Ovary (tissue), 10 donors: ENCODE measurements at places on chromosomes 6 and 20. TPM values are rescaled to one million over a fixed set of nuclear protein-coding genes. Genes with fewer than 3 reads are reported as not detected.

MYB gene
- total RNA-seq = 0.12 TPM

PRRT1 gene
- 2.4 TPM for total RNA-seq

GRCh38 chr6:109687271-109687761 lies 3.7 kb downstream of the AK9 start:
- H3K27me3 ChIP-seq = no peaks in the 10 kb centered on the region
- H3K36me3 ChIP-seq = no peaks in the 10 kb centered on the region
- no peak for DNase-seq
- H3K4me3 ChIP-seq = no peak overlapping the region
- no peak overlapping the region for H3K27ac ChIP-seq
- H3K4me1 ChIP-seq = no peaks in the 10 kb centered on the region

DNA sequence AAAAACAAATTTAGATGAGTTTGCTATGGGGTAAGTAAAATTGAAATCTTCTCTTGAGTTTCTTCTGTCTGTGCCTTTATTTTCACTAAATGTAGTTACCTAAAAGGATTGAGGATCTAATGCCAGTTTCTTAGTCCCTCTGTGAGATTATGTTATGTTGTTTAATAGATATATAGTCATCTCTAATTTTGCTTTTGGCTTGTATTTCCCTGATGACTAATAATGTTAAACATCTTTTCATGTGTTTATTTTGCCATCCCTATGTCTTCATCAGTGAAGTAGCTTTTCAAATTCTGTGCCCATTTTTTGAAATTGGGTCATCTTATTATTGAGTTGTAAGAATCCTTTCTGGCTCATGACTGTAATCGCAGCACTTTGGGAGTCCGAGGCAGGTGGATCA lies 13.7 kb downstream of the QRSL1 start:
- H3K4me1 ChIP-seq = no peaks in the 10 kb centered on the region
- no peaks in the 10 kb centered on the region for H3K36me3 ChIP-seq
- H3K27me3 ChIP-seq = no peaks in the 10 kb centered on the region
- H3K27ac ChIP-seq = no peak overlapping the region
- H3K4me3 ChIP-seq = no peak overlapping the region
- no peak for DNase-seq

DNA sequence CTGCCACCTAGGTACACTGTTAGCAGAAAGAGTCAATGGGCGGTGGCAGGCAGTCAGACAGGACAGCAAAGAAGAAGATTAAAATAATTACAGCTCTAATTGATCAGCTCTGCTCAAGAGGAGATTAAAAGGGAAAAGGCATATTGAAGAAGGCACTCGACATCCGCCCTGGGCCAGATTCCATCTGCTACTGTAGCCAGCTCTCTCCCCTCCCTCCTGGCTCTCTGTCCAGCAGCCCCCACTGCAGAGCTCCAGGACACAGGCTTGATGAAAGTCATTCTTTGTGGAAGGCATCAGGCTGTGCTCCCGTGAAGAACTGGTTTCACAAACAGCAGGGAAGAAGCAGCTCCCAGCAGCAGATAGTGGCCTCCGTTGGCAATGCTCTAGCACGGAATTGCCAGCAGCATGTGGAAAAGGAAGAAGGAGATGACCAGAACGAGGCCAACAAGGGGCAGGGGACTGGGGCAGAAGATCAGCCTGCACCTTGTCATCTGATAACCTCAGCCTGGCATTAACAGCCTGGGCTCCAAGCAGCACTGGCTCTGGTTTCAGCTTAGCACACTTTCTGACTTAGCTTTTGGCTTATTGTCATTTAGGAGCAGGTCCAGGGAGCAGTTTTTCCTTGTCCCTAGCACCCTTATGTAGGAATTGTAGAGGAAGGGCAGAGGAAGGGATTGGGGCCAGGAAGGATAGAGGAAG lies 465.9 kb downstream of the KIF16B start:
- no peak overlapping the region for H3K27ac ChIP-seq
- no peaks in the 10 kb centered on the region for H3K27me3 ChIP-seq
- DNase-seq = no peak
- no peaks in the 10 kb centered on the region for H3K36me3 ChIP-seq
- H3K4me1 ChIP-seq = peaks cover 1% of the 10 kb centered on the region

- DNase-seq = no peak
- no peaks in the 10 kb centered on the region for H3K36me3 ChIP-seq
- H3K27me3 ChIP-seq = no peaks in the 10 kb centered on the region
- H3K4me3 ChIP-seq = no peak overlapping the region
- H3K27ac ChIP-seq = no peak overlapping the region
Measured at GRCh38 chr6:135675862-135676261, 175.6 kb upstream of the PDE7B start.

DNA sequence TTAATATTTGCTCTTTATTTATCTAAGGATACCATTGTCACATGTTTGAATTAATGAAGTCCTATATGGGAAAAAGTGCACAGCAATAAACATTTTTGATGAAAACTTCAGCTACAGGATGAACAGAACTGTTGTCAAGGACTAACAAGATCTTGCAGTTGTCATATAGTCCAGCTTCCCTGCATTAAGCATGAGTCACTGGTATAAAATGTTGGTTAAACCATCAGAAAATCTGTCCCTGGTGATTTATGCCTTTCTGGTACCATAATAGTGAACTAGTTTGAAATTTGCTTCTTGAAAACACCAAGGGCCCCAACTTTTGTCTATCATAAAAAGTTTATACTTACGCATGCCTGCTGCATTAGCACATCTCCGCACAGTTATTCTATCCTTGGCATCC lies 60.4 kb upstream of the RSPO3 start:
- no peak overlapping the region for H3K4me3 ChIP-seq
- H3K4me1 ChIP-seq = no peaks in the 10 kb centered on the region
- no peak for DNase-seq
- H3K27me3 ChIP-seq = no peaks in the 10 kb centered on the region
- no peak overlapping the region for H3K27ac ChIP-seq

GRCh38 chr20:45445805-45446562 lies 23.6 kb upstream of the WFDC2 start:
- no peak for DNase-seq
- H3K27me3 ChIP-seq = no peaks in the 10 kb centered on the region
- H3K36me3 ChIP-seq = no peaks in the 10 kb centered on the region
- no peaks in the 10 kb centered on the region for H3K4me1 ChIP-seq
- no peak overlapping the region for H3K27ac ChIP-seq

DNA sequence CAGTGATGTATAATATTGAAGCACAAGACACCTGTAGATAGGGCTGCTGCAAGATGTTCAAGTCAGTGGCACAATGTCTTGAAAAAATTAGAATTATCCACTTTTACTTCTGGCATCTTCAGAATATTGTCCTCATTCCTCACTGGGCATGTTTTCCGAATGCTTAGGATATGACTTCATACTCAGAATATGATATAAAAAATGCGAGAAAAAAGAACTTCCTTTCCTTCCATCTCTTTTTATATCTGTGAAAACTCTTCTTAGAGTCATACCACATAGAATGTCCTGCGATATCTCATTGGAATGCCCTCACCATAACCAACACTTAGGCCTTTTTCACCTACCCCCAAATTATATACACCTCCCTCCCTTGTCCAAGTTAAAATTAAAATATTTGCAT lies 4.6 kb downstream of the MAS1L start:
- H3K27ac ChIP-seq = no peak overlapping the region
- no peaks in the 10 kb centered on the region for H3K36me3 ChIP-seq
- DNase-seq = no peak
- no peak overlapping the region for H3K4me3 ChIP-seq
- no peaks in the 10 kb centered on the region for H3K4me1 ChIP-seq

GRCh38 chr6:80454197-80454596 lies 347.7 kb downstream of the BCKDHB start:
- no peak overlapping the region for H3K27ac ChIP-seq
- DNase-seq = no peak
- H3K27me3 ChIP-seq = no peaks in the 10 kb centered on the region
- no peaks in the 10 kb centered on the region for H3K36me3 ChIP-seq

- no peak overlapping the region for H3K4me3 ChIP-seq
- no peak for DNase-seq
- no peaks in the 10 kb centered on the region for H3K4me1 ChIP-seq
- H3K36me3 ChIP-seq = no peaks in the 10 kb centered on the region
- H3K27me3 ChIP-seq = no peaks in the 10 kb centered on the region
Measured at GRCh38 chr6:63346217-63346835, 26.5 kb upstream of the LGSN start.

GRCh38 chr6:76612954-76613353 lies 540.5 kb upstream of the IMPG1 start:
- H3K4me3 ChIP-seq = no peak overlapping the region
- no peaks in the 10 kb centered on the region for H3K4me1 ChIP-seq
- H3K27me3 ChIP-seq = no peaks in the 10 kb centered on the region
- no peak for DNase-seq
- H3K36me3 ChIP-seq = no peaks in the 10 kb centered on the region
- H3K27ac ChIP-seq = no peak overlapping the region

GRCh38 chr6:34383656-34384320 lies 8.7 kb downstream of the NUDT3 start:
- peak overlapping the region; percentile 82 for H3K27ac ChIP-seq
- H3K27me3 ChIP-seq = no peaks in the 10 kb centered on the region
- no peak overlapping the region for H3K4me3 ChIP-seq
- no peak for DNase-seq
- H3K4me1 ChIP-seq = peaks cover 9% of the 10 kb centered on the region

DNA sequence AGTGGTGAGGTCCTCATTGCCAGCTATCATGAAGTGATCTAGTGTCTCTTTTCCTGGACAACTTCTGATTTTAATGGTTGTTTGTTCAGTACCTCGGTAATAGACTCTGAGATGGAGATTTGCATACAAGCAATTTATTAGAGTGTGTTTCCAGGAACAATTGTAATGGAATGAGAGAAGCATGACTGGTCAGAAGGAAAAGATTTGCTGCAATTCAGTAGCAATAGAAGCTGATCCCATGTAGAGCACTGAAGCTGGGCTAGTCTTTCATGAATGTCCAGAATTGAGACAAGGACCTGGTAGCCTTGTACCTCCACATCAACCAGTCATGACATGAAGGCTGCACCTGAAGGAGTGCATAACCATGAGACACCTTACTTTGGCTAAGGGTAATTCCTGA lies 526.5 kb downstream of the NKAIN2 start:
- no peak overlapping the region for H3K4me3 ChIP-seq
- H3K4me1 ChIP-seq = no peaks in the 10 kb centered on the region
- no peak overlapping the region for H3K27ac ChIP-seq
- no peak for DNase-seq
- no peaks in the 10 kb centered on the region for H3K36me3 ChIP-seq

GRCh38 chr20:40168981-40169620 lies 519.9 kb downstream of the MAFB start:
- H3K4me3 ChIP-seq = no peak overlapping the region
- no peak overlapping the region for H3K27ac ChIP-seq
- H3K27me3 ChIP-seq = no peaks in the 10 kb centered on the region
- no peak for DNase-seq

DNA sequence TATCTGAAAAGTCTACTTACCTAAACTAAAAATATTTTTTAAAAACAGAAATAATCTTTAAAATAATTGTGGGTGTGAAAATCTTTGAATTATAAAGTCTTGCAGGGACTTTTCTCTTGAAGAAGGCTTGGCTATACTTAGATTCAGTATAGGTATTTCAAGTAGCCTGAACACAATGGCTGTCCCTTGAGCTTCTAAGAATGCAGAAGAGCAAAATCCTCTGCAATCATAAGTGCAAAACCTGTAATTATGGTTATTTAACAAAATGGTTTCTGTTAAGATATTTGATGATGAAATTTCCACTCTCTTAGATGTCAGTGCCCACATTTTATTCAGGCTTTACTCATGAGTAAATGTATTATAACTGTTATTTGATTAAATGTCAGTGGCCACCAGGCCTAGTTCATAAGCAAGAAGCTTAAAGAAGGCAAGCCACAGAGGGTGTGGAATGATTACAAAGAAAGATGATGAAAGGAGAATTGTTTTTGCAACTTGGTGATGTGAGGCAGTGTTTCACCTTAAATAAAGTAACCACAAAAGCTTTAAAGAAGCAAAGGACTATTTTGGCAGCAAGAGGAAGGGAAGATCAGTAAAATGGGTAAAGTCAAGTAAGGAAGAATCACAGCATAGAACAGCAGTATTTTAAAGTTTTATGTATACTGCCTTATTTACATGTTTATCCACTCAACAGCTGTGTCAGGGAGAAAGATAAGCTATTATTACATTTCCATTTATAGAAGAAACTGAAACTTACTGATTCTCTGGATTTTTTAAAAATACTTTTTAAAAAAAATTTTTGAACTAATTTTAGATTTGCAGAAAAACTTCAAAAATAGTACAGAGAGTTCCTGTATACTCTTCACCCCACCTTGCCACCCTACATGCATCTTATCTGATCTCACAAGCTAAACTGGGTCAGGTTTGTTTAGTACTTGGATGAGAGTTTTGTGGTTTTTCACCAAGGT lies 351.2 kb upstream of the RUNX2 start:
- no peak for DNase-seq
- H3K4me3 ChIP-seq = no peak overlapping the region

DNA sequence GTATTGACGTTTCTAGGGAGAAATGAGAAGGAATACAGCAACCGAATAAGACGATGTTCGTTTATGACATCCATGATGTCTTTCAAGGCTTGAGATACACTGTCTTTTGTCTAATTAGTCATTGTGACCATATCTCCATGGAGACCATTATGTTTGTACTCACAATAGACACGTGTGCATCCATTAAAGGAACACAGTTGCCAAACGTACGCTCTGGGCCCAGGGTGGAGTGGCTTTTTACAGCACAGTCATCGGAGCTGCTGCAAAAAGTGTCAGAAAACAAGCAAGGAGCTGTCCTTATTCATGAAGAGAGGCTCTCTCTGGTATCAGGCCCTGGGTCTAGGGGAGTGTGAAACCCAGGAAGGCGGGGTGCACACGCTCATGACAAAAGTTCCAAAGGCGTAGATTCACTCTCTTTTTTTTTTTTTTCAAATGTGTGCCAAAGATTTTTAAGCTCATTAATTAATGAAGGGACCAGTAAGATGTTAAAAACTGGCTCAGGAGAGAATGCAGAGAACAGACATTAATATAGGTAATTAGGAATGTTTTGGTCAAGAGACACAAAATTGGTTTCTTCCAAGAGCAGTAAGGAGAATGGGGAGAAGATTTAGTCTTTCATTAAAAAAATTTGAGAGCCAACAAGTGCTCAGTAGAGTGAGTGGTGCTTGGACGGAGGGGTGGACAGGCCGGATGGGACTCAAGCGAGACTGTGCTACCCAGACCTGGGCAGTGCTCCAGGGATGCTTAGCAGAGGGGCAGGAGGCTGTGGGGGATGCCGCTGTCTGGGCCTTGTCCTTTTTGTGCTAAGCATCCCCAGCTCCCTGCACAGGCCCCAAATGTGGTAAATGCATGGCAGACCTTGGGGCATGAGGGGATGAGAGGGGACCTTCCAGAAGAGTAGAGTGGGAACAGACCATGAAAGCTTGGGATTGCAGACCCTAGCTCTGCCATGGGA lies 34.9 kb upstream of the GTSF1L start:
- no peaks in the 10 kb centered on the region for H3K27me3 ChIP-seq
- no peaks in the 10 kb centered on the region for H3K4me1 ChIP-seq
- no peak overlapping the region for H3K27ac ChIP-seq
- no peaks in the 10 kb centered on the region for H3K36me3 ChIP-seq

- no peak overlapping the region for H3K27ac ChIP-seq
- no peaks in the 10 kb centered on the region for H3K36me3 ChIP-seq
- H3K27me3 ChIP-seq = no peaks in the 10 kb centered on the region
- no peak for DNase-seq
Measured at GRCh38 chr20:25224941-25225340, 22.9 kb upstream of the PYGB start.
